ENCODE measurements at places on chromosomes 1 and 21.

GRCh38 chr21:34745557-34746255, 76.9 kb downstream of the CLIC6 start:
- peak; percentile 84 for DNase-seq

DNA sequence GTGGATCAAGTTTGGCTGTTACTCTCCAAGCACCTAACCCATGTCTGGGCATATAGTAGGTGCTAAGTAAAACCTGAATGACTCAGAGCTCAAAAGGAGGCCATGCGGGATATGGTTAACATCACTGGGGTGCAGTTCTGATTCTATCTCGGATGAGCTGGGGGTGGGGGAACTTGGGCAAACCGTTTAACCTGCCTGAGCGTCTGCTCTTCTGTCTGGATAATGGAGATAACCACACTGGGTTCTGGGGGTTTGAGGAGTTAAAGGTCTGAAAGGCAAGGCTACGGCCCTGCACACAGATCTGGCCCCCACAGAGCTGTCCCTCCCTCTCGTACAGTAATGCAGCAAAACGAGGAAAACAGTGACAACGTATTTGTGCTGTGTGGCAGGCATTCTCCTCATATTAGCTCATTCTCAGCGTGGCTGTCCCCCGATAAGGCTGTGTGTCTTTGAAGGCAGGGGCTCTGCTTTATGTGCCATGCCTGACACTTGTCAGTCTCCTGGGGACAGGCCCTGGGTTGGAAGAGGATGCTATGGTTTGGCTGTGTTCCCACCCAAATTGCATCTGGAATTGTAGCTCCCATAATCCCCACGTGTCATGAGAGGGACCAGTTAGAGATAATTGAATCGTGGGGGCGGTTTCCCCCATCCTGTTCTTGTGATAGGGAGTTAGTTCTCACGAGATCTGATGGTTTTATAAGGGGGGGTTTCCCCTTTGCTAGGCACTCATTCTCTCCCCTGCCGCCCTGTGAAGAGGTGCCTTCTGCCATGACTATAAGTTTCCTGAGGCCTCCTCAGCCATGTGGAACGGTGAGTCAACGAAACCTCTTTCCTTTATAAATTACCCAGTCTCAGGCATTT, 6.8 kb upstream of the ALDH4A1 start:
- no peak for DNase-seq

DNA sequence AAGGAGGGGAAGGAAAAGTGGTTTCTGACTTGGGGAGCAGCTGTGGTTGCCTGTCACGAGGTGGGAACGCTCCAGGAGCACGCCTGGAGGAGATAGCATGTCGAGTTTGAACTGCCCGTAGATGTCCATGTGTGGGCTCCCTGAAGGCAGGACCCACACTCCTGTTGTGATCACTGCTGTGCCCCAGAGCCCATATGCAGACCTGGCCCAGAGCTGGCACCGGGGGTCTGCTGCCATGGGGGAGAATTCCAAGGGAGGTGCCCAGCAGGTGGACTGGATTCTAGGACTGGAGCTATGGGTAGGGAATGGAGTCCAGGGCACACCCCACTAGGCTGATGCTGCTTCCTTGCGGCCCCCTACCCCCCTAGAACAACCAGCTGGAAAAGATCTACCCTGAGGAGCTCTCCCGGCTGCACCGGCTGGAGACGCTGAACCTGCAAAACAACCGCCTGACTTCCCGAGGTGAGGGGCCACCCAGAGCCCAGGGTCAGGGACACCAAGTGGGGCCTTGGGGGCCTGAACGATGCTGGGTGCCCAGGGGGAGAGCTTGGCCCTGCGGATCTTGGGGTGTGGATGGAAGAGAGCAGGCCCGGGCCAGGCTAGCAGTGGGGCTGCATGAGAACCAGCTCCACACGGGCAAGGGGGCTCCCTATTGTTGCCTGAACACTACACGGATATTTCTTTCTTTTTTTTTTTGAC, 9.3 kb downstream of the PODN start:
- DNase-seq = no peak

GRCh38 chr1:152189657-152190442, 30.8 kb upstream of the RPTN start:
- DNase-seq = peak; percentile 60
